ENCODE measurements at places on chromosomes 11 and 22.

DNA sequence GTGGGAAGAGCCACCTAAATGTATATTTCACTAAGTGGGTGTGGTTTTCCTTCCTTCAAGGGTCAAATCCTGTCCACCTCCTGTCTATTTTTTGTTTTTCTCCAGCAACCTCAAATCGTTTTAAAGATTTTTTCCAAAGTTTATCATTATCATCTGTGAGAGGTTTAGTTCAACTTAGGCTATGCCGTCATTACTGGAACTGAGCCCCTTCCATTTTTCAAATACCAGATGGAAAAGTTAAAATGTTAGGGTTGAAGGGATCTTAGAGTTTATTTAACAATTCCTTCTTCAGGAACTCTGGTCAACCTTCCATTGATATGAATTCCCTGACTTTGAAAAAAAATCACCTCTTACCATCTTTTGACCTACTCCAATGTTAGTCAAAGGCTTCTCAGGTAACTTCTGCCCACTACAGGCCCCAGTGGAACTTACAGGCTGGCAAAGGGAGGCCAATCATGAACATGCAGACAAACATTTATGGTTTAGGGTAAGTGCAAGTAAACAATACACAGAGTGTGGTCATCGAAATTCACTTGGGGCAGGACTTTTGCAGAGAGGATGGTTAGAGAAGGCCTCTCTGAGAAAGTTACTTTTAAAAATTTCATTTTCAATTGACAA lies 45.2 kb downstream of the SYN3 start:
- H3K27me3 ChIP-seq, result peaks cover 2% of the 10 kb centered on the region
- no peak overlapping the region for H3K27ac ChIP-seq
- no peaks in the 10 kb centered on the region for H3K36me3 ChIP-seq
- H3K4me3 ChIP-seq, result no peak overlapping the region
- no peak for DNase-seq

DNA sequence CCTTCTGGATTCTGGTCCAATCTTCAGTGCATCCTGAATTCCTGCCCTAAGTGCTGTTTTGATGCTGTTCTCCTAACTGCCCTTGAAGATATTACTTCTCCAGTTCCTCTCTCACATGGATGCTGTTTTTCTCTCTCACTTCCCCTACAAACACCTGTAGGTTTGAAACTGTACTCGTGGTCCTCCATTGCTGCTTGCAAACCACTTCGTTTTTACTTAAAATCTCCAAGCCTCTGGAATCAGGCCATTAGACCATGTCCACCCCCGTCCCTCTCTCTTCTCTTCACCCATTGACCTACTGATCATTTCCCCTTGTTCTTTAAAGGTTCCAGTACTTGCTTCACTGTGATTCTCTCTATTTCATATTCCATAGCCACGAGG lies 988.1 kb downstream of the NTM start:
- H3K4me3 ChIP-seq, result no peak overlapping the region
- no peak for DNase-seq
- H3K27ac ChIP-seq, result no peak overlapping the region
- H3K36me3 ChIP-seq, result no peaks in the 10 kb centered on the region
- H3K4me1 ChIP-seq, result no peaks in the 10 kb centered on the region
- no peaks in the 10 kb centered on the region for H3K27me3 ChIP-seq

DNA sequence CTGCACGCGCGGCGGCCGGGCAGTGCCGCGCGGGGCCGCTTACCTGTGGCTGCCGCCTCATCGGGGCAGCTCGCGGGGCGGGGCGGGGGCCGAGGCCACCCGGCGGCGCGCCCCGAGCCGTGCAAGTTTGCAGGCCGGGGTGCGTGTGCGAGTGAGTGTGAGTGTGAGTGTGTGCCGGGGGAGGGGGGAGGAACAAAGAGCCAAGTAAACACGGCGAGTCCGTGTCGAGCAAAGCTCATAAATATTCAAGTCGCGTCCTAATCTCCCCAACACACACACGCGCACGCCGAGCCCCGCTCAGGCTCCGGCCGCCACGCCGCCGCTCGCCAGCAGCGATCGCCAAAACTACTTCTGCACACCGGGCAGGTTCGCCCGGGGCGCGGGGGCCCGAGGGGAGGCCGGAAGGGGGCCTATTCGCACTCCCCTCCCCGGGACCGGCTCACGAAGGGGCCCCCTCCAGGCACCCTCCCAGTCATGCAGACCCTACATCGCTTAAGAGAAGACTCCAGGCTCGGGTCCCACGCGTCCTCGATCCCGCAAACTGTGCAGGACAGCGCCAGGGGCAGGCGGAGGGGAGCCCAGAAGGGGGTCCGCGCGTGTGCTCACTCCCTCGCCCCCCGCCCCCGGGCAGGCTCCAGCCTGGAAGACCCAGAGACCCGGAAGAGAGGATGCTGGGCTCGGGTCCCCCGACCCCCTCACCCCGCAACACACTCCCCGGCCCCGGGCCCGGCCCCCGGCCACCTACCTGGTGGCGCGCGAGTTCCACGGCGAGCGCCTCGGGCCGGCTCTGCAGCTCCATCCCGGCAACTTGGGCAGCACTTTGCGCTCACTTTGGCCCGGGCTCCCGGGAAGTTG lies 827 bp downstream of the PHF21B start:
- no peak overlapping the region for H3K27ac ChIP-seq
- peaks cover 15% of the 10 kb centered on the region for H3K4me1 ChIP-seq
- no peaks in the 10 kb centered on the region for H3K36me3 ChIP-seq
- H3K27me3 ChIP-seq, result peaks cover 74% of the 10 kb centered on the region
- peak; percentile 19 for DNase-seq
- H3K4me3 ChIP-seq, result peak overlapping the region; percentile 10

DNA sequence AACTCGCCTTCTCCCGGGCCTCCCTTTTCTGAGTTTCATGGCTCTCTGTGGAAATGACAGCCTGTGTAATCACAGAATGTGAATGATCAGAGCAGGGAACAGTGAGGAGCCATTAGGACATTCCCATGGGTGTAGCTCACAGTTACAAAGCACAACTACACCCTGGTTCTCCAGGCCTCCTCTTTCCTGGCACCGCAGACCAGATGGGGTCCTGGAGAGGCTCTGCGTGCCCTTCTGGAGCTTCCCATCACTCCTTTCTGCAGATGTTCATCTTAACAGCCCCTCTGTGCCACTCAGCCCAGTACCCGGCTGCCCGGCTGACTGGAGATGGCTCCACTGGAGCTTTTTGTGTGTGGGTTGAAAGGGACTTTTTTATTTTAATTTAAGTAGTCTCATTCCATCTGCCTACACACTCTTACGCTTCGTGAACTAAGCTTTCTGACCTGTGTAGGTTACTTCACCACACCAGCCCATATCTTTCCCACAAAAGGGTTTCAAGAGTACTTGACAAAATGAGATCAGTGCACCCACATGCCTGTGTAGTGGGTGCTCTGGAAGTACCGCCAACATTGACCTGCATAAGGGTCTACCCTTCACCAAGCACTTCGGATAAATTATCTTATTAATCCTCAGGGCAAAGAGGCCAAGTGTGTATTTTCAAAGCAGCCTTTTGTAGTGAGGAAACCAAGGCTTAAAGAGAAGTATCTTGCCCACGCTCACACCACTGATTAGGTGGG lies 29.8 kb downstream of the SREBF2 start:
- peaks cover 63% of the 10 kb centered on the region for H3K4me1 ChIP-seq
- peak overlapping the region; percentile 73 for H3K4me3 ChIP-seq
- peak; percentile 73 for DNase-seq
- no peaks in the 10 kb centered on the region for H3K27me3 ChIP-seq
- H3K27ac ChIP-seq, result peak overlapping the region; percentile 99
- H3K36me3 ChIP-seq, result peaks cover 34% of the 10 kb centered on the region
